ENCODE measurements at places on chromosomes 7 and 10.

DNA sequence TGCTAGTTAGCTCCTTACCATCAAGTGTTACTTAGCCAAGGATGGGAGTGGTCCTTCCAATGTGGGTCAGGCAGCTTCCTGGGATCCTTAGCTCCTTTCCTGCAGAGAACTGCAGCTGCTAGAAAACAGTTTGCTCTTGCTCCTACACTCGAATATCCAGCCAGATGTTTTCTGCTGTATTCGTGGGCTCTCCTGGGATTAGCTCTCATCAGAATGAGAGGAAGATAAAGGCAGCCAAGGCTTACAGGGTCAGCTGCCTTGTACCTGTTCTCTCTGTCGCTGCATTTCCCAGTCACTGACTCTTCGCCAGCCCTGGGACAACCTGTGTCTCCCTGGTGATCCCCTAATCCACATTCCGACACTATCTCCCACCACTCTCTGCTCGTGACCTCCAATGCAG, 29.0 kb downstream of the NEUROD6 start:
- no peak for DNase-seq

GRCh38 chr7:56099653-56100052, 6.6 kb downstream of the CHCHD2 start:
- DNase-seq = no peak

DNA sequence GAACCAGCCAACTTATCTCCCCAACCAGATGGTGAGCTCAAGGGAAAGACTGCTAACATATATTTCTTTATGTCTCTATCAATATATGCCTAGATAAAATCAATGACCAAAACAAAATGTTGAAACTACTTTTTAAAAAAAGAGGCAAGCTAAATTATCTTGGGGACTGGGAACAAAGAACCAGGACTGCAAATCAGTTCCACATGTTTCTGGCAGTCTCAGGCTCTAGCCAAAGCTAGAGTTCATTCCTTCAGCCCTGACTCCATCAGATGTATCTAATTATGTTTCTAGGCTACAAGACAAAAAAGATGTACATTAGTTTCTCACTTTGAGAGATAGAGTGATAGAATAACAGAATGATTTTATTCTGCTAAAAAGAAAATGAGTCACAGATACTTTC, 1290.3 kb upstream of the SORCS1 start:
- DNase-seq = no peak

DNA sequence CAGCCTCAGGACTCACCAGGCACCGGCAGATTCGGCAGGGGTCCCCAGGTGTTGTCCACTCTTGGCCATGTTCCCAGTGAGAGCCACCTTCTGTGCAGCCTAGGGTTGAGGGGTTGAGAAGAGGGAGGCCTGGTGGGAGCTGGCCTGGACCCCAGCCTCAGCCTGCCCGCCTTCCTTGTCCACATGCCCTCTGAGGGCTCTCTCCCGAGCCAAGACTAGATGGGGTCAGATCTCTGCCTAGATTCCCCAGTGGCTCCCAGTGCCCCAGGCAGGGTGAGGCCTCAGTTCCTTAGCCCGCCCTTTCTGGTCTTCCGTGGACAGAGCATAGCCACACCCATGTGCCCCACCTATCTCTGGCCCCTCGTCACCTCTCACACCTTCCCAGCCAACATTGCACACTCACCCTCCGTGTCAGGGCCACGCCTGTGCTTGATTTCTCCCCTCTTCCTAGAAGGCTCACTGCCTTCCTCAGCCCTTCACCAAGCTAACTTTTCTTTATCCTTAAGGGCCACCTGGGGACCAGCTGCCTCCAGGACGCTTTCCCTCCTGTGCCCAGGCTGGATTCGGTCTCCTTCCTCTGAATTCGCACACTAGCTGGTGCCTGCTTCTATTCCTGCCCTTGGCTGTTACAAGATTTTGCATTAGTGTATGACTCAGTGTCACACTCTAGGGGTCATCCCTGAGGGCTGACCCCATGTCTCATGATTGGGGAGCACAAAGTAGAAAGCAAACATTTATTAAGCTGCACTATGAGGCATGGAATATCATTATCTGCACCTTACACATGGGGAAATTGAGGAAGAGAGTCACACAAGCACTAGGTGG, 7.5 kb downstream of the KCP start:
- no peak for DNase-seq

GRCh38 chr10:64408391-64409183, 887.4 kb downstream of the REEP3 start:
- no peak for DNase-seq

DNA sequence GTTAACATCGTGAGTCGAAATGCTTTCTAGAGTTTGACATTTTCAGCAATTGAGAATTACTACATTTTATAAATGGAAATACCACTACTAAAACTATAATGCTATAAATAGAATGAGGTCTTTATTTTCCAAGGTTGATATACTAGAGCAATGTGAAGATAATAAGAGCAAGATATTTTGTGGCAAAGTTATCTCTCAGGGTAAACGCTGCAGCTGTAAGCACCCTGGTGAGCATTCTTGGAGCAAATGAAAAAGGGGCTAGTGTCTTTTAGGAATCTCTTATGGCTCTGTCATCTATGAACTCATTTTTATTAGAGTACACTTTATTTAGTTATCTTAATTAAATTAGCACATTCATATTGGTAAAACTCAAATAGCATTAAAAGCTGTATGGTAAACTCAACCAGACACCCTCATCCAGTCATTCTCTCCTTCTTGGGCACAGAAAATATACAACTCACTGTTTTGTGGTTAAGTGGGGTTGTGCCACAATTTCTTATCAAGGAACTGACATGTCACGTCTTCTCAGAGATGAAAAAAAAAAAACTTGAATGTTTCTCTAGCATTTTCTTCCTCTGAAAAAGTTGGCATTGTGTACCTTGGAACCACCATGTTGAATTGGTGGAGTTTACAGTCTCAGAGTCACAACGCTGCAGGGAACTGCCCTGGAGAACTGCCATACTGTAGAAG, 289.5 kb upstream of the PFKP start:
- no peak for DNase-seq

DNA sequence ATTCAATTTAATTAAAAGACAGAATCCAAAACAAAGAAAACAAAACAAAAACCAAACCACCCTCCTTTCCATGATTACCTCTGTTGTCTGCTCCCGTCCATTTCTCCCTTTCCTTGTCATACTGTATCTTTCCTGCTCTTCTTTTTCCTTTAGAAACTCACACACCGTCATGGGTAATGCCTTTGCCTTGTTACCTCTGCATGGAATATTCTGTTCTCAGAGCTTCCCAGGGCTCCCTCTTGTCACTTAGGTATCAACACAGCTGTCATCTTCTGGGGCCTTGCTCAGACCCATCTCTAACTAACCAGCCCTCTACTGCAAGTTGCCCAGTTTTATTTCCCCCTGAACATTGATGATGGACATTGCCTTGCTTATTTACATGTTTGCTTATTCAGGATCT, 30.2 kb upstream of the GIMAP8 start:
- no peak for DNase-seq

GRCh38 chr7:80273327-80273726, 138.7 kb downstream of the GNAI1 start:
- DNase-seq = no peak

DNA sequence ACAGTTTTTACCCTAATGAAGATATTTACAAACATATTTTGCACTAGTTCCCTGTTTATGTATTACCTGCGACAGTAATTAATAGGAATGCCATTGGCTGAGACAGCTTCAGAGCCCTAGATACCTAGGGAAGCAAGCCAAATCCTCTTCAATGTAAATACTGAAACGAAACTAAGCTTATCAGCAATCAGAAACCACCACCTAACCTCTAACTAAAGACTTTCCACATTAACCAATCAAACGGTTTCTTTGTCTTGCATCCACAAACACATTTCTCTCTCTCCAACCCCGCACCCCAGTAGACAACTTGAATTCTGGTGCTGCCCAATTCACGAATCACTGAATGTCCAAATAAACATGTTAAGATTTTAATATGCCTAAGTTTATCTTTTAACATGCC, 474.4 kb upstream of the C7orf33 start:
- DNase-seq = no peak

DNA sequence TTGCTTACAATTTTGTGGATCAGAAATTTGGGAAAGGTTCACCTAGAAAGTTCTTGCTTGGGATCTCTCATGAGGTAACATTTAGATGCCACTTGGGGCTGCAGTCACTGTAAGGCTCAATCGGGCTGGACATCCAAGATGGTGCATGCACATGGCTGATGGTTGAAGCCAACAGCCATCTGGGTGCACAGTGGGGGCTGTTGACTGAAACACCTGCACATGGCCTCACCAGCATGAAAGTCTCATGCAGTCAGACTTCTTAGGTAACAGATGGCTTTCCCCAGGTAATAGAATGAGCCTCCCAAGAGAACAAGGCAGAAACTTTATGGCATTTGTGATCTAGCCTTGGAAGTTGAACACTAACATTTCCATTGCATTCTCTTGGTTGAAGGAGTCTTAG, 740.7 kb upstream of the AUTS2 start:
- no peak for DNase-seq

Data from NB4 (cell line).